Endothelial cell (in vitro differentiated cells): ENCODE measurements at places on chromosomes 1 and 21.

DNA sequence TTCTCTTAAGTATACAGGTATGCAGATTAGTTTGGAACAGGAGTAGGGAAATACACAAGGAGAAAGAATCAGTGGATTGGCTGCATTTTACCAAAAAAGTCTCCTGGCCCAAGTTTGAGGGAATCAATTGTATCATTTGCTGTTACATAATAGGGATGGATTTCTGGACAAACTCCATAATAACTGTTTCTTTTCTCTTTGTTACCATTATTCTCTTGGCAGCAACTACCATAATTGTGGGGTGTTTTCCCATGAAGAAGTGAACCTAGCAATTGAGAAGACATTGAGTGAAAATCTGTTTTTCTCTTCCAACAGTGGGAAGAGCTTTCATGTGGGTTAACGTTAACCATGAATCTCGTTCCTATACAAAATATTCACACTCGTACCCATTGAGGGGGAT lies 46.4 kb upstream of the DPT start:
- H3K4me1 ChIP-seq, result peaks cover 7% of the 10 kb centered on the region
- no peaks in the 10 kb centered on the region for H3K27me3 ChIP-seq
- H3K4me3 ChIP-seq, result no peak overlapping the region
- H3K27ac ChIP-seq, result no peak overlapping the region

DNA sequence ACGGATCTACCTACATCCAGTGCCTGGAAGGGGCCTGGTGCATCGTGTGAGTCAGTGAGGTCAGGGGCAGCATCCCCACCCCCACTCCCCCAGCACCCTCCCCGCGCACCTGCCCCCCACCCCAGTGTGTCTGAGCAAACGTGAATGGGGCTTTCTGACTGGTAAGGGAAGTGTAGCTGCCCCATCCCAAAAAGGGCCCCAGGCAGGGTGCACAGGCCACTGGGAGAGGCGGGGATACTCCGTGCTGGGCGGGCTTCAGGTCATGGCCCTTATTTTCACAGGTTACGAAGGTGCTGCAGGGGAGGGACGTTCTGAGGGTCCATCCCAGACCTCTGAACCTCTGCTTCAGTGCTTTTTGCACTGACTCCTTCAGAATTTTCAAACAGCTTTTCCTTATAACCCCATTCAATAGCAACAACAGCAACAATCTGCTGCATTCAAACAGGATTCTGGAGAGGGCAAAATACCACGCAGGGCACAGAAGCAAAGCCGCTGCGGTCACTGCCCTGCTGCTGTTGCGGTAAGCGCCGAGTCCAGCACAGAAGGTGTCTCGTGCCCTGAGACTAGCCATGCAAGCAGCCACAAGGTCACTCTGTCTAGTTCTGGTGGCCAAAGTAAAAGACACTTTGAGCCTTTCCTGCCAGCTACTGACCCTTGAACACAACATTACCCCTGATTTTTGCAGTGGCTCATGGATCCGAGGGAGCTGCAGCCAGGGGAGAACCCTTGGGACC lies 10.3 kb downstream of the TTC34 start:
- H3K27ac ChIP-seq, result no peak overlapping the region
- peak overlapping the region; percentile 31 for H3K4me3 ChIP-seq
- DNase-seq, result no peak

DNA sequence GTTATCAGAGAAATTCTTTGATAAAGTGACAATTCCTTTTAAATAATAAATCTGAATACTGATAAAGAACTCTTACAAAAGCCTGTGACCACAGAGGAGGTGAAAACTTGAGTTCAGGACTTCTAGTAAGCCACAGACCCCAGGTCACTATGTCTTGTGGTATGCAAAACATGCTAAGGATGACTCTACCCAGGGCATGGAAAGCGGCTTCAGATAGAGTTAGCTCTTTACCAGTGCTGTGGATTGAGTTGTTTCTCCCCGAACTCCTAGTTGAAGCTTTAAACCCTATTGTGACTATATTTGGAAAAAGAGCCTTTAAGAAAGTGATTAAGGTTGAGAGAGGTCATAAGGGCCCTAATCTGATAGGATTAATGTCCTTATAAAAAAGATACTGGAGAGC lies 42.3 kb downstream of the HLX start:
- H3K27me3 ChIP-seq, result no peaks in the 10 kb centered on the region
- no peaks in the 10 kb centered on the region for H3K4me1 ChIP-seq
- DNase-seq, result no peak
- H3K27ac ChIP-seq, result no peak overlapping the region
- no peak overlapping the region for H3K4me3 ChIP-seq
- H3K36me3 ChIP-seq, result no peaks in the 10 kb centered on the region

- H3K27ac ChIP-seq, result no peak overlapping the region
- no peaks in the 10 kb centered on the region for H3K4me1 ChIP-seq
- H3K4me3 ChIP-seq, result no peak overlapping the region
- H3K36me3 ChIP-seq, result peaks cover 12% of the 10 kb centered on the region
Measured at GRCh38 chr1:39539252-39539790, 37.3 kb downstream of the PABPC4 start.

DNA sequence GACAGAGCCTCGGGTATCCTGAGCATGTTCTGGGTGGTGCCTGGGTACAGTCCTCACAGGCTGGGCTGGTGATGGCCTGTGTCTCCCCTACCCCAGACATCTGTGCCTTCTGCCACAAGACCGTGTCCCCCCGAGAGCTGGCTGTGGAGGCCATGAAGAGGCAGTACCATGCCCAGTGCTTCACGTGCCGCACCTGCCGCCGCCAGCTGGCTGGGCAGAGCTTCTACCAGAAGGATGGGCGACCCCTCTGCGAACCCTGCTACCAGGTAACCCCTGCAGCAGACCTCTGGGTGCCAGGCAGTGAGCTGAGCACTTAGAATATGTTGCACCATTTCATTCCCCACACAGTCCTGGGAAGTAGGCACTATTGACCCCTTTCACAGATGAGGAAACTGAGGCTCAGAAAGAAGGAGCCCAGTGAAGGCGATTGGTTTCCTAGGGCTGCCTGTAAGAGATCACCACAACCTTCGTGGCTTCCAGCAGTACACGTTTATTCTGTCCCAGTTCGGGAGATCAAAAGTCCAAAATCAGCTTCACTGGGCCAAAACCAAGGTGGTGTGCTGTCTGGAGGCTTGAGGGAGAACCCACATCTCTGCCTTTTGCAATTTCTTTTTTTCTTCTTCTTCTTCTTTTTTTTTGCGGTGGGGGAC lies 11.8 kb downstream of the FBLIM1 start:
- no peak for DNase-seq
- peaks cover 3% of the 10 kb centered on the region for H3K27me3 ChIP-seq
- H3K36me3 ChIP-seq, result peaks cover 40% of the 10 kb centered on the region
- peaks cover 3% of the 10 kb centered on the region for H3K4me1 ChIP-seq
- H3K27ac ChIP-seq, result no peak overlapping the region
- no peak overlapping the region for H3K4me3 ChIP-seq

- peaks cover 18% of the 10 kb centered on the region for H3K27me3 ChIP-seq
- no peak for DNase-seq
- no peak overlapping the region for H3K27ac ChIP-seq
- peaks cover 15% of the 10 kb centered on the region for H3K4me1 ChIP-seq
- H3K36me3 ChIP-seq, result no peaks in the 10 kb centered on the region
Measured at GRCh38 chr1:115340879-115341278, 2.8 kb upstream of the NGF start.

GRCh38 chr1:59333626-59334277 lies 36.9 kb downstream of the FGGY start:
- no peak overlapping the region for H3K4me3 ChIP-seq
- peaks cover 17% of the 10 kb centered on the region for H3K36me3 ChIP-seq
- H3K27ac ChIP-seq, result no peak overlapping the region
- DNase-seq, result no peak
- H3K27me3 ChIP-seq, result no peaks in the 10 kb centered on the region

- H3K36me3 ChIP-seq, result peaks cover 8% of the 10 kb centered on the region
- H3K4me3 ChIP-seq, result no peak overlapping the region
- H3K4me1 ChIP-seq, result peaks cover 32% of the 10 kb centered on the region
- H3K27ac ChIP-seq, result no peak overlapping the region
- H3K27me3 ChIP-seq, result no peaks in the 10 kb centered on the region
- no peak for DNase-seq
Measured at GRCh38 chr1:172388490-172388889, 32.0 kb upstream of the C1orf105 start.

GRCh38 chr1:60470246-60470645 lies 396.7 kb upstream of the C1orf87 start:
- no peak overlapping the region for H3K4me3 ChIP-seq
- no peaks in the 10 kb centered on the region for H3K27me3 ChIP-seq
- H3K36me3 ChIP-seq, result no peaks in the 10 kb centered on the region
- no peaks in the 10 kb centered on the region for H3K4me1 ChIP-seq
- DNase-seq, result no peak

- H3K36me3 ChIP-seq, result peaks cover 11% of the 10 kb centered on the region
- peaks cover 18% of the 10 kb centered on the region for H3K4me1 ChIP-seq
- H3K4me3 ChIP-seq, result peak overlapping the region; percentile 97
- peaks cover 16% of the 10 kb centered on the region for H3K27me3 ChIP-seq
Measured at GRCh38 chr1:153945131-153945794, 1.3 kb downstream of the DENND4B start.

- H3K27ac ChIP-seq, result no peak overlapping the region
- H3K4me3 ChIP-seq, result no peak overlapping the region
- H3K4me1 ChIP-seq, result no peaks in the 10 kb centered on the region
- no peaks in the 10 kb centered on the region for H3K27me3 ChIP-seq
Measured at GRCh38 chr1:82269431-82269830, 468.7 kb downstream of the ADGRL2 start.
